Osteoblast (primary cell): ENCODE measurements at places on chromosomes 7 and 10.

DNA sequence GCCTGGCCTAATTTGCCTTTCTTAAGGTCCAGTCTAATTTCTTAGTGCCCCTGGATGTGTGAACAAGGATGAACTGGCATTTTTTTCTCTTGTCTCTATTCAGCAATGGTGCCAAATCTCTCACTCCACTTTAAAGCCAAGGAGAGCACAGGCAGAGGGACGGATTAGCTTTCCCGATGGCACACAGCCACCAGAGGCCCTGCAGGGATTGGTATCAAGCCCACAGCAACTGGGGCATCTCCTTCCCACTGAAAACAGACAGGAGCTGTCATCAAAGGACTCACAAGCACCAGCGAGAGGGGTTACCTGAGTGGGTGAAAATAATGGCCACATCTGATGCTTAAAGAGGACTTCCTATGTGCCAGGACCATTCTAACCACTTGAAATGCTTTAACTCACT lies 83.1 kb downstream of the ITIH5 start:
- DNase-seq, result no peak

- DNase-seq, result no peak
Measured at GRCh38 chr10:101748496-101748895, 27.4 kb downstream of the FGF8 start.

DNA sequence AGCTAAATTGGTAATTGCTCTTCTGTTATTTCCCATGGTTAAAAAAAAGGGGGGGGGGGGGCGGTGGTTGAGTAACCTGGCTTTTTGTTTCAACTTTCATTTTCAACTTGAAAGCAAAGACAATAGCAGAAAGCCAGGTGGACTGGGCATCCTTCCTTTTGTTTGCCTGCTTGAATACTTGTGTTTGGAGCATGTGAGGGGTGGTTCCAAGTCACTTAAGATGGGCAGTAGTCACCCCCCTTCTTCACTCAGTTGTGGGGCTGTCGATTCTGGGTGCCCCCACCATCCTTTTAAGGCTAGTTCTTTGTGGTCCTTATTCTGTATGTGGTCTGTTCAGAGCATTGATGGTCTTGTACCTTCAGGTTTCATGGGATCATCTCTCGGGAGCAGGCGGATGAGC lies 165.6 kb upstream of the PRR15 start:
- no peak for DNase-seq

DNA sequence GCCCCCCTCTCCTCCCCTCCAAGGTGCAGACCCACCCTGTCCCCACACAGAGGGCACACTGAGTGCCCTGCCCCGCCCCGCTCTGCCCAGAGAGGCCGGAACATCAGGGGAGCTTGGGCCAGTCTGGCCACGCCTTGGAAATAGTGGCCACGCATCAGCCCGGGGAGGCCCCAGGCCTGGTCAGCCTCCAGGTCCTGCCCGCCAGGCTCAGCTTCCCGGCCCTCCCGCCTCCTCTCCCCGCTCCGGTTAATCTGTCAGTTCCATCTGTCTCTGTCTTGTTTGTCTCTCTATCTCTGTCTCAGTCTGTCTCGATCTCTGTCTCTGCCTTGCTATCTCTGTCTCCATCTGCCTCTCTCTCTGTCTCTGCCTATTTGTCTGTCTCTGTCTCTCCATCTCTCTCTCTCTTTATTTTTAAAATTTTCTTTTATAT lies 28.9 kb upstream of the TNRC18 start:
- DNase-seq, result no peak
